T-helper 2 cell treated with Interferon-gamma antibody and Interleukin-4, amounts not matched to agents 5 μg/mL and 100 μg/mL, for 36 hours (primary cell): ENCODE measurements at places on chromosomes 2 and 18.

DNA sequence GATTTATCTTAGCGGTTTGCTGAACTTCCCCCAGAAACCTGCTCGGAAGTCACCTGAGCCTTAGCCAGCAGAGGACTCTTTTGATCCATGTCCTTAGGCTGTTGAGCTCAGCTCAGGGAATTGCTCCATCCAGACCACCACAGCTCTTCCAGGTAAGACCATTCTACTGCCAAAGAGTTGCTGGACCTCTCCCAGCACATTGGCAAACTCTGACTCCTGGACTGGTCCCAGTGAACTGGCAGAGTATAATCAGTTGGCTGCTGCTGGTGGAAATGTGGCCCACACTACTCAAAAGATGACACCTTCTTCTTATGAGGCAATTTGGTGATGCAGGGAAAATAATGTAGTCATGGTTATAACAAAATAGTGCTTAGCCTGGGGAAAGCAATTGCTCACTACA lies 308.8 kb upstream of the FIGN start:
- H3K27ac ChIP-seq, result no peak overlapping the region
- no peak for DNase-seq
- H3K4me1 ChIP-seq, result no peaks in the 10 kb centered on the region
- no peaks in the 10 kb centered on the region for H3K36me3 ChIP-seq
- no peak overlapping the region for H3K4me3 ChIP-seq
- no peaks in the 10 kb centered on the region for H3K27me3 ChIP-seq

GRCh38 chr2:3442185-3442584 lies 62.7 kb downstream of the TRAPPC12 start:
- DNase-seq, result no peak
- no peaks in the 10 kb centered on the region for H3K27me3 ChIP-seq
- H3K27ac ChIP-seq, result no peak overlapping the region
- no peak overlapping the region for H3K4me3 ChIP-seq

DNA sequence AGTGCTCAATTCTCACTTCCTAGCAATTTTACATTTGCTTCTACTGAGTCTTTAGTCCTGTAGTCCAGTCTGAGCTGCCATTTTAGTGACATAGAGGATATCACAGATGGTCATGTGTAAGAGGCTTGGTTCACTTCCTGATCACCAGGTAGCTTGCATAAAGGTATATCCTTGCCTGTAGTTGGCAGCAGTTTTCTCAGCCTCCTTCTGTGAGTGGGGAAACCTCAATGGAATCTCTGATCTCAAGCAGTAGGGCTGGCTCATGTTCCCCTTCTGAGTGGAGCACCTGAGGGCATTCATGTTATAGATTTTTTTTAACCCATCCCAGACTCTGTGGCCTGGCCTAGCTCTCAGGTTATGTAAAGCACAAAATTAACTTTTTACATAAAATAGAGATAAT lies 278.4 kb downstream of the RDH14 start:
- H3K27me3 ChIP-seq, result no peaks in the 10 kb centered on the region
- no peak for DNase-seq
- no peaks in the 10 kb centered on the region for H3K4me1 ChIP-seq
- no peak overlapping the region for H3K4me3 ChIP-seq
- H3K27ac ChIP-seq, result no peak overlapping the region

- H3K27ac ChIP-seq, result no peak overlapping the region
- no peak overlapping the region for H3K4me3 ChIP-seq
- H3K4me1 ChIP-seq, result no peaks in the 10 kb centered on the region
- DNase-seq, result no peak
- H3K27me3 ChIP-seq, result peaks cover 3% of the 10 kb centered on the region
These were observed 136.8 kb downstream of the ESCO1 start for GRCh38 chr18:21463718-21464117.

DNA sequence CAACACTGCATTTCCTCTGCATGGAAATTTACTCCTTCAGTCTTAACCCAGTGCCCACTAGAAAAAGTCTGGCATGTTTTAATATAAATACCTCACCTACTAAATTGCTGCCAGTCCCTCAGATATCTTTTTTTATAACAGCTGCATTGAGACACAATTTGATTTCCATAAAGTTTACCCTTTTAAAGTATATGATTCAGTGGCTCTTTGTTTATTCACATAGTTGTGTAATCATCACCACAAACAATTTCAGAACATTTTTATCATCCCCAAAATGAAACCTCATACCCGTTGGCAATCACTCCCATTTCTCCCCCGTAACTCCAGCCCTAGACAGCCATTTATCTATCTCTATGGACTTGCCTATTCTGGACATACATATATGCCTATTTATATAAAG lies 17.0 kb upstream of the FRZB start:
- no peak overlapping the region for H3K27ac ChIP-seq
- DNase-seq, result no peak
- H3K27me3 ChIP-seq, result peaks cover 1% of the 10 kb centered on the region

GRCh38 chr2:195162918-195163317 lies 494.1 kb upstream of the SLC39A10 start:
- H3K4me3 ChIP-seq, result no peak overlapping the region
- no peak for DNase-seq
- H3K36me3 ChIP-seq, result no peaks in the 10 kb centered on the region
- H3K4me1 ChIP-seq, result no peaks in the 10 kb centered on the region

GRCh38 chr18:6257950-6258349 lies 156.8 kb downstream of the L3MBTL4 start:
- H3K4me1 ChIP-seq, result no peaks in the 10 kb centered on the region
- peaks cover 5% of the 10 kb centered on the region for H3K27me3 ChIP-seq
- H3K36me3 ChIP-seq, result no peaks in the 10 kb centered on the region
- no peak for DNase-seq
- H3K27ac ChIP-seq, result no peak overlapping the region

GRCh38 chr2:174668075-174668474 lies 70.5 kb upstream of the WIPF1 start:
- peaks cover 4% of the 10 kb centered on the region for H3K4me1 ChIP-seq
- H3K4me3 ChIP-seq, result no peak overlapping the region
- H3K36me3 ChIP-seq, result peaks cover 20% of the 10 kb centered on the region
- no peak for DNase-seq
- H3K27ac ChIP-seq, result no peak overlapping the region
- no peaks in the 10 kb centered on the region for H3K27me3 ChIP-seq

DNA sequence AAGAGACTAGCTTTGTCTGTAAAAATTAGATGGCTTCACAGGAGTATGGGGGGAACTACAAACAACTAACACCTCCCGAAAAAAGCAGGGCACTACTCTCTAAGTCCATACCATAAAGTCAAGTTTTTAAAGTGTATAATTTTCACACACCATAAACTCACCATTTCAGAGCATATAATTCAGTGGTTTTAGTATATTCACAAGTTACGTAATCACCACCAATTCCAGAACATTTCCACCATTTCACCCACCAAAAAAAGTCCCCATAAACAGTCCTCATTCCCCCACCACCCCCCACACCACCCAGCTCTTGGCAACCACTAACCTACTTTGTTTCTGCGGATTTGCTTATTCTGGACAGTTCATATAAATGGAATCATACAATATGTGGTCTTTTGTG lies 33.8 kb downstream of the CFAP36 start:
- H3K4me3 ChIP-seq, result no peak overlapping the region
- peaks cover 45% of the 10 kb centered on the region for H3K36me3 ChIP-seq
- no peak for DNase-seq
- no peak overlapping the region for H3K27ac ChIP-seq

- H3K4me3 ChIP-seq, result no peak overlapping the region
- no peak overlapping the region for H3K27ac ChIP-seq
- no peak for DNase-seq
These were observed 12.2 kb downstream of the CCDC68 start for GRCh38 chr18:54947091-54947490.

DNA sequence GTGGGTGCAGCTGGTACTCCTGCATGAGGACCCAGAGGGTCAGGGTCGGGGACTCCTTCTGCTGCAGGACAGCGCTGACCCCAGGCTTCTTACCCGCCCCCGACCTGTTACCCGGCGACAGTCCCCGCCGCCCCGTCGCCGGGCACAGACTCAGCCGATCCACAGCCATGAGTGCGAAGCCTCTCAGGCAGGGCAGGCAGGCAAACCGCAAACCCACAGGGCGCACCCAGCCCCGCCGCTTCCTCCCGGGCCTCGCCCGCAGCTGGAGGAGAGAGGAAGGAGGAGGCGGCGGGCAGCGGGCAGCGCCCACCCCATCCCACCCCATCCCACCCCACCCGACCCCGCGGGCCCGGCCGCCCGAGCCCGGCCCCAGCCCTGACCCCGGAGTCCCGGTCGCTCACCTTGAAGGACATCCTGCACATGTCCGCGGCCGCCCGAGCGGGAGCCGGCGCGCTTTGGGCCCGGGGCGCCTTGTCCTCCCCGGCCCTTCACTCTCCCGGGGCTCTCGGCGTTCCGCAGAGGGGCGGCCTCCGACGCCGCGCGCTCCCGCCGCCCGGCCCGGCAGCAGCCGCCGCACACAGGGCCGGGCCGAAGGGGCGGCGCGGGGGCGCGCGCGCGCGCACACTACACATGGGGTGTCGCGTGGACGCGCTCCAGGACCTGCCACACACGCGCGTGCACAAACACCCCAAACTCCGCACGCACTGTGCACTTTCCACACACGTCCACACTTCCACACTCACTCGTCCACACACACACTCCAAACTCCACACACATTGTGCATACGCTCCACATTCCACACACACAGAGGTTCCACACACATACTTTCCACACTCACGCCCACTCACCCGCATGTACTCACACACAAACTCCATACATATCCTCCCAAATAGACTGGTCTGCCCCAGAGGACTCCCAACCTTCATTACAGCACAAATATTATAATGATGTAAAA lies at the start of gene ANKRD29:
Gene ANKRD29 (minus strand): TSS at position 603 of the 955 bp plus-strand sequence. CDS start 181 bp downstream, at position 422.
- peaks cover 2% of the 10 kb centered on the region for H3K36me3 ChIP-seq
- peaks cover 19% of the 10 kb centered on the region for H3K4me1 ChIP-seq
- peaks cover 79% of the 10 kb centered on the region for H3K27me3 ChIP-seq
- H3K4me3 ChIP-seq, result peak within 1 kb of the TSS; percentile 86
- H3K27ac ChIP-seq, result peak within 1 kb of the TSS; percentile 28
